Suppressor macrophage treated with lipopolysaccharide for 4 hours (primary cell): ENCODE measurements at places on chromosomes 12 and 14.
A peak's percentile ranks its signal among the peaks of the same experiment; 100 is the strongest.

GRCh38 chr14:28756884-28757570 lies 9.6 kb upstream of the FOXG1 start:
- DNase-seq, result peak; percentile 23

- no peak for DNase-seq
Measured at GRCh38 chr12:66669541-66669940, 9.3 kb downstream of the GRIP1 start.

- no peak for DNase-seq
Measured at GRCh38 chr14:30445011-30445793, 113.8 kb upstream of the G2E3 start.

DNA sequence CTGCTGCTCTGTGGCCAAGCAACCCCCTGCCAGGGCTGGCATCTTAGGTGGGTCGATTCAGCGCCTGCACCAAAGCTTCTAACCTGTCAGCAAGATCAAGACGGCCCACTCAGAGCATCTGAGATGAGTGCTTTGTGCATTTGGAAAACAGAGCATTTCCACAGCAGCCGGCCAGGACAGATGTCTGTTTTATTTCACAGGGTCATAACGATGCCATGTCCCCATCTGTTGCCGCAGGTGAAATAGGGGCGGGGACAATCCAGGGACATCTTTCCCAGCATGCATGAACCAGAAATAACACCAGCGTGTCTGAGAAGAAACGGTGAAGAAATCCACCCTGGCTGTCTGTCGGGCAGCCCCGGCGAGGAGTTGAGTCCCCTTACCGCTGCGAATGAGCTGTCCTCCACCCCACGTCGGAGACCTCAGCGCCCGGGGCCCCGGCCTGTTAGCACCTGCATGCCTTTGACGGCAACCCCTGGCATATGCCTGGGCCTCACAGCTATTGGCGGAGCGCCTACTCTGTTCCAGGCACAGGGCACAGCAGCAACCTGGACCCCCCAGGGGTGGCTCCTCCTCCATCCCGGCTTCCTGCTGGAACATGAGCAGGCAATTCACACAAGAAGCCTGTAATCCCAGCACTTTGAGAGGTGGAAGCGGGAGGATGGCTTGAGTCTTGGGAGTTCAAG lies 30.6 kb upstream of the ULK1 start:
- no peak for DNase-seq

DNA sequence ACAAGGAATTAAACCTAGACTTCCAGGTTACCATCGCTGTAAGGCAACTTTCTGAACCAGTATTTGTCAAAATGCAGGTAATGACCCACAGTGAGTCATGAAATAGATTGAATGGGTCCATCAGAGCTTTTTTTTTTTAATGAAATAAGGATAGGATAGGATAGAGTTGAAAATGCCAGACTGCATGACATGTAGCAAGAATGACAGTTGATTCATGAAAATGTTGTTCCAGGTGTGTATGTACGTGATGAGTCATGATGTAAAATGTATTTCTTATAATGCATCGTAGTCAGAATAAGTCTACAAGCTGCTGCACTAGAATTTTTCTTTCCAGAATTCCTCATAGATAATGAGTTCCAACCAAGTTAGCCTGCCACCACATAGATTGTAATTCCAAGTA lies 184.4 kb upstream of the BCL2L14 start:
- DNase-seq, result no peak

DNA sequence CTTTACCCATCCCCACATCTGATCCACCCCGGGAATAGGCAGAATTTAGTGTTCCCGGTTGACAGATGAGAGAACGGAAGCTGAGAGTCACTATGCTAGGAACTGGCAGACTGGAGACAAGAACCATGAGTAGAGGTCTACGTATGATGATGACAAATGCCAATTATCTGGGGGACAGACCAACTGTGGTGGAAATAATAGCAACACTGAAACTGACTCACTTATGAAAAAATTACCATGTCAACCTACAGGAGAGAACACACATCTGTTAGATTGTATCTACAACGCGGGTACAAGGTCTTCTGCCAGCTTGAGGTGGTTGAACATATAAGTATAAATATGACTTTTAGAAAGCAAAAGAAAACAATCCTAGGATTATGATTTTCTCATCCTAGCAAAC lies 15.4 kb upstream of the SELPLG start:
- no peak for DNase-seq

DNA sequence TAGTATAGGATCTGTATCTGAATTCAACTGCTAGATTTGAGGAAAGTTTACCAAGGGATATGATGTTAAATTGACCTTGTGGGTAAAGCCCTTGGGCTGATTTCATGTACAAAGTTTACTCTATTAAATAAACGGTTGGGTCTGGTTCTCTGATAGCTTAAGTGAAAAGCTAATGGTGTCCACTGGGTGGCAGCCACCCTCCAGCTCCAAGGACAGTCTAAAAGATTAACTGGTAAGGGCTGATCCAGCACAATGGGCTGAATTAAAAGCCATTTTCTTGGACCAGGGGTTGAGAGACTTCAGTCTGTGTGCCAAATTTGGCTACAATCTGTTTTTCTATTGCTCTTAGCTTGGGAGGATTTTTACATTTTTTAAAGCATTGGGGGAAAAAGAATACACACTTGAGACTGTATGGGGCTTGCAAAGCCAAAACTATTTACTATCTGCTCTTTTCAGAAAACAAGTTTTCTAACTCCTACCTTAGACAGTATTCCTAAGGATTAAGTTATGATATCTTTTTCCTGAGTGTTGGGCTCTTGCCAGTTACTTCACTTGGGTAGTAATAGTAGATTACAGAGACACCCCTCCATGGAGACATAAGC lies 116.5 kb downstream of the GPHN start:
- DNase-seq, result peak; percentile 35

DNA sequence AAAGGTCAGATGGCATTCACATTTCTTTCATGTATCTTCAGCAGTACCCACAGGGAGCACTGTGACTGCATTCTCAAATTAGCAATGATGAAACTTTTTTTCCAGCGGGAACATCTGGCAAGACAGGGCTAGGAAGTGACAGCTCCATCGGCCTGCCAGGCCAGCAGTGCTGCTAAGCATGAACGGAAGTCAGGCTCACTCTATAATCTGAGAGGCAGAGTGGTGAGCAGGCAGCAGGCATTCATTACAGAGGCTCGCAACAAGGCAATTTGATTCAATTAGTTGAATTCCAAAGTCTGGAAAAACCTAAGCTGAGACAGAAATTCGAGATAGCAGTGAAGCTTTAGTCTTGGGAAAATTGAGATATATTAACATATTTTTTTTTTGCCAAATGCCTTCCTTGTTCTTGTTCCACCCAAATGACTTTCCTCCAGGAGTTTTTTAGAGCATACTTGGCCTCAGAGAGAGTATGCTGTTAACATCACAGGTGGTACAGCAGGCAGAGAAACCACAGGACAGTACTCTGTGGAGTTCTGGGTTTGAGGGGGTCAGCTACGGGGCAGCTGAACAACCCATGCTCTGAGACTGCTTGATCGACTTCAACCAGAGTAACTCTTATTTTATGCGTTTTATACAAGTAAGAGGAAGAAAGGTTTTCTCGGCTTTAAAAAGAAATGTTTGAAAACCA lies 414.9 kb downstream of the APAF1 start:
- no peak for DNase-seq

GRCh38 chr12:92529944-92530343 lies 172.8 kb upstream of the PLEKHG7 start:
- DNase-seq, result no peak

DNA sequence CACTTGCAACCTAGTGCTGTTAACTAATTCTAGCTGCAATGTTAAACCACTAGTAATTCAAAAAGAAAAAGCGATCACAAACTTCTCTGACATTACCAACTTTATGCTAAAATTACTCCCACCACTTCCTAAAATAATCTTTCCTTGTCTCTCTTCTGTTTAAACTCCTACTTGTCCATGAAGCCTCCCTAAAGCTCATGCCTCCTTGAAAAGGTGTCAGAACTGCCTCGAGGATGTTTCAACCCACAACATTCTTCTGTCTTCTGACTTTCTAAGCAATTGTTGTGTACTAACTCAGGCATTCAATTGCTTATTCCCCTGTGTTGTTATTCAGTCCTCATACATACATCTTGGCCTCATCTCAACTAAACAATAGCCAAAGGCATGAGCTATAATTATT lies 5.9 kb downstream of the GNPTAB start:
- no peak for DNase-seq

GRCh38 chr14:22432348-22432976 lies 156.6 kb downstream of the DAD1 start:
- peak; percentile 38 for DNase-seq

- no peak for DNase-seq
Measured at GRCh38 chr14:64279704-64280668, 14.2 kb downstream of the ESR2 start.

DNA sequence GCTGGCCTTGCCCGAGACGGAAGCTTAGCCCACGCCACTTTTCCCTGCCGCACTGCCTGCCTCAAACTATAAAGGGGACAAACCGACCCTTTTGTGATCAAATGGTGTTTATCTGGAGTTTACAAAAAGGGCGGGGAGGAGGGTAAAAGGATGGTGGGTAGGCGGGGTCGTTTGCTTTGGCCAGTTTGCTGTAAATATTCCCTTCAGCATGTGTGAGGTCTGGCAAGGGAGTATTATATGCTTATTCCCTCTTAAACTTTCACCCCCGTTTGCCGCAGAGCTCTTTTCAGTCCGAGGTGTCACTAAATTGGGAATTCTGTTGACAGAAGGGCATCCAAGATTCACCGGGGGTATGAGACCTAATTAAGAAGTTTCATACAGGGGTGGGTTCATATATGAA lies 3.8 kb upstream of the TBX3 start:
- DNase-seq, result no peak

DNA sequence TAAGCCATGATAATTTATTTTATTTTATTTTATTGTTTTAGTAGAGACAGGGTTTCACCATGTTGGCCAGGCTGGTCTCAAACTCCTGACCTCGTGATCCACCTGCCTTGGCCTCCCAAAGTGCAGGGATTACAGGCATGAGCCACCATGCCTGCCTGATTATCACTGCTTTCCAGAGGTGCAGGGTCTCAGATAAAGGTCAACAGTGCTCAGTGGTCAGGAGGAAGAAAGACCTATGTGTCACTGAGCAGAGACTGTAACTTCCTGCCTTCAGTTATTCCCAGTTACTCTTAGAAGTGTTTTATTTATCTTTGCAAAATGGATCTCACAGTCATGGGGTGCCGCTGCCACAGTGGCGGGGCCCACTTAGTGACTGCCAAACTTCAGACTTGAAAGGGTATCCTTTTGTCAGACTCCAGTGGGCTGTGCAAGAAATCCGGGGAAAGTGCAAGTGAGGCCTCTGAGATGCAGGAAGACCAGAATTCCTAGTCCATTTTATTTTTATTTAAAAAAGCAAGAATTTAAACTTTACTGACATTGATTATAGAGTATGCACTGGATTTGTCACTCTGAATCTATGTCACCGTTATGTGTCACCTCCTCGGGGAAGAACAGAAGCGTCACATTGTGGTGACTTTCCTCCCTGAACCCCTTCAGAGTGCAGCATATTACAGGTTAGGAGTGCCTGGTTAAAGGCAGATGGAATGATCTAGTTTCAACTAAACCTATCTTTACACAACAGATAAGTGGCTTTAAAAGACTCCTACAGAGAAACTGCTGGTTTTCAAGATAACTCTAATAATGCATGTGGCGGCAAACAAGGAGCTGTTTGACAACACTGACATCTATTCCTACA lies 59.1 kb upstream of the BICD1 start:
- DNase-seq, result no peak

DNA sequence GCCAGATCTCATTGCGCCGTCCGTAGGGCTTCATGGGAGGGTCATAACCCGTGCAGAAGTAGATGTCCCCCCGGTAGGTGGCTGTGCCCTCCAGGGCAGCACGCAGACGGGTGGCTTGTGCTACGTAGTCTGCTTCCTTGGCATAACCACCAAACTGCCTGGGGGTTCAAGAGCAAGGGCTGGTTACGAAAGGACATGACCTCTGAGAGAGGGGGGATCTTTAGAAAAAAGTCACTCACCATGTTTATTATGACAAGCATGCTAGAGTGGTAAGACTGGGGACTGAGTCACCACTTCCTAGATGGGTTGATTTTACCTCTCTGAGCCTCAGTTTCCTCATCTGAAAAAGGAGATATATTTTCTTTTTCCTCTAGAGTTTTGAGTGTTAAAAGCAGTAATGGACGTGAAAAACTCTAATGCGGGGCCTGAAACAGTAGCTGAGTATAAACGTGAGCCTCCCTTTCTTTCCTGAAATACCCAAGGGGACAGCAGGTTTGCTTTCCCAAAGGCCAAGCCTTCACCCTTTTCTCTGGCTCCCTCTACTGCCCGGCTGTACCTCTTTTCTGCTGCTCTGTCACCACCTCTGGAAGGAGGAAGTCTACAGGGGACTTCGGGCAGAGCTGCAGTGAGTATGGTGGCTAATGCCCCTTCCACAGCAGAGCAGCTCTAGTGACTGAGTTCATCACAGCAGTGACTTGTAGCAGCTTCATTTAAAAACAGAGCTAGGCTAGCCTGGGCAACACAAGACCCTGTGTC lies 23.5 kb upstream of the GPRC5D start:
- peak; percentile 49 for DNase-seq

- DNase-seq, result peak; percentile 23
Measured at GRCh38 chr12:29152223-29152868, 3.3 kb downstream of the FAR2 start.

GRCh38 chr12:117033382-117034221 lies 65.6 kb downstream of the TESC start:
- no peak for DNase-seq

- DNase-seq, result peak; percentile 65
Measured at GRCh38 chr14:56490379-56490778, 89.2 kb upstream of the TMEM260 start.

DNA sequence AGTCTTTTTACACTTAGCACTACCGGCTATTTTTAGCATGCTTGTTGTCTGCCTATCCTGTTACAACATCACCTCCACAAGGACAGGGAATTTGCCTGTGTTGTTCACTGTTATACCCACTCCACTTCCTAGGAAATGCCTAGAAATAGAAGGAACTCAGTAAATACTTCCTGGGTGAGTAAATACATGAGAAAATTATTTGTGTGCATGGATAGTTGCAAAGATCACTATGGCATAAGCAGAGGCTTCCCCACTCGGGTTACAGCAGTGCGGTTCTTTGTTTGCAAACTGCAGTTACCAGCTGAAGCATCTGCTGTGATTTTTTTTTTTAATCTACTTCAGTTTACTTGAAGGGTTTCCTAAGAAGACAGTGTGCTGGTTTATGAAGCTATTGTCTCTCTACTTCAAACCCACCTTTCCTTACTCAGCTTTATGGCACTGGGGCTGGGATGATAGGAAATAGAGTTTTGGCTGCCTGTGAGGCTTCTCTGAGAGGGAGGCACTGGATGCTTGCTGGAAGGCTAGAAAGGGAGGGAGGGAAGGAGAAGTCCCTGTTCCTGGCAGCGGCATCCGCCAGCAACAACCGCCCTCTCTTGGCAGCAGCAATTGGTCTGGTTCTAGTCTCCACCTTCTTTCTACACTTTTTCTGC lies 29.0 kb downstream of the PDE6H start:
- DNase-seq, result no peak
